ENCODE measurements at places on chromosomes 1 and 21.

DNA sequence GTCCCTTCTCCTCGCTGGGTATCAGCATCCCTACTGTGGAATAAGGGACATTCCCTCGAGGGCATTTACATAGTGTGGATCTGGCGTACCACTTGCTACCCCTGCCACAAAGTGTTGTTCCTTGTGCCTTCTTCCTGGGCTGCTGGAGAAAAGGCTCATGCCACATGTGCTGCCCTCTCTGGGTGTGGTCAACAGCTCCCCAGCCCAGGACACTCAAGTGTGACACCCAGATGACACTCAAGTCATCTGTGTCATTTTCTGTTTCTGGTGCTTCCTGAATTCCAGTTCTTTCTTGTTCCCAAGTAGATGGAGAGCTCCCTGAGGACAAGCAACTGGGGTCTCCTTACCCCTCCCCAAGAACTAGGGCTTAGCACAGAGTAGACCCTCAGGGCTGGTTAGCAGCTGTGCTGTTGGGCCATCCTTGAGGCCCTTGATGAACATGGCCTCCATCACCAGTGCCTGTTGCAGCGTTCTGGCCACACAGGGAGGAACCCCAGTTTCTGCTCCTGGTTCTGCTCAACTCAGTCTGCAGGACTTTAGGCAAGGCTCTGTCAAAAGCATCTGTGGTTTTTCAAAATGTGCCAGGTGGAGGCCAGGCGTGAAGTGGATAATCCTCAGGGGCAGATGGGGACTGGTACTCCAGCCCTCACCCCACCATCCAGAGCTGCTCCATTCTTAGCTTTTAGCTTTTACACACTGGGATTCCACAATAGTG is 49.0 kb upstream of the CLIC4 start:
- no peak for DNase-seq

DNA sequence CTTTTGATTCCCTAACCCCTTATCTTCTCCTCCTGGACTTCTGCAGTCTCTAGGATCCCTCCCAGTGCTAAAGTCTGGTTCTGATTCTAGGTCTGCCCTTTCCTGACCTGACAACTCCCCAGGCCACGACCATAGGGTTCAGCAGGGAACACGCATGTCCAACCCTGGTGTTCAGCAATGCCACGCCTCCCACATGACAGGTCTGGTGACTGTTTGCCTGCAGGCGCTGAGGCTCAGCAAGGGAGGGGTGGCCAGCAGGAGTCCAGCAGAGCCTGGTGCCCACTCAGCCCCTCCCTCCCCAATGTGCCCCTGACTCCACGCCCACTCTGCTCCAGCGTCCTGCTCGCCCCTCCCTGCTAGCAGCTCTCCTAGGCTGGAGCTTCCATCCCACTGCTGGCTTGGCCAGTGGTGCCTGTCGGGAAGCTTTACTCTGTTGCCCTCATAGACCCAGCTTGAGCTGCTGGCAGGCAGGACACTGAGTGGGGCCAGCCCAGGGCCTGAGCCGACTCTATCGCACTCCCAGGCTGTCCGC is 17.3 kb downstream of the SLC9A1 start:
- no peak for DNase-seq

DNA sequence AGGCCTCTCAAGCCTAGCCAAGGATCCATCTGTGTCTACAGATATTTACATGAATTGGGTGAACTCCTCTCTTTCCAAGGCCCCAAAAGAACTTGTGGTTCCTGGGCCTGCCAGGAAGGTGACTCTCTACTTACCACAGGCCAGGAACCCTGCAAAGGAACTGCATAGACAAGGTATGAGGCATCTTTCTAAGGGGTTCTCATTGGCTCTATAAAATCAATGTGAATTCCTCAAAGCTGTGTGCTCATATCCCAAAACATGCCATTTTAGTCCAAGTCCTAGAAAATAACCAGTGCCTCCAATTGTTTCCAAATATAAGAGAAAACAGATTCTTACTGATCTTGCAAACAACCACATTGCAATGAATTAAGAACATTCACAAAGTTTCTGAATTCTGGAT is 39.9 kb upstream of the RGL1 start:
- DNase-seq, result no peak

GRCh38 chr1:160755911-160756848 is 17.1 kb downstream of the SLAMF7 start:
- no peak for DNase-seq

DNA sequence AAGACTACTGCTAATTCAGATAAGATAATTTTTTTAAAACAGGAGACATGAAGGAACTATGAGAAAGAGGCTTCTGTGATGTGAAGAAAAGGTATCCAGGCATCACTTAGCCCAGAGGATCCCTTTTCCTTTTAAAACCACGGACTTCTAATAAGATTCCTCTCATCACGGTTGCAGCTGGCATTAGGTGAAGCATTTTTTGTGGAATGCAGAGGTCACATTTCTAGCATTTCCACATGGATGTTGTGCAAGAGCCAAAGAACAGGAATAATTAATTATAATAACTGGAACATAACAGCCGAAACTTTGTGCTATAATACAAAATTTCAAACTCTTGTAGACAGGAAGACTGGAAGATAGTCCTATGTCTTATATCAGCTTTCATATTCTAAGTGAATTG is 27.6 kb downstream of the CYP2J2 start:
- no peak for DNase-seq

DNA sequence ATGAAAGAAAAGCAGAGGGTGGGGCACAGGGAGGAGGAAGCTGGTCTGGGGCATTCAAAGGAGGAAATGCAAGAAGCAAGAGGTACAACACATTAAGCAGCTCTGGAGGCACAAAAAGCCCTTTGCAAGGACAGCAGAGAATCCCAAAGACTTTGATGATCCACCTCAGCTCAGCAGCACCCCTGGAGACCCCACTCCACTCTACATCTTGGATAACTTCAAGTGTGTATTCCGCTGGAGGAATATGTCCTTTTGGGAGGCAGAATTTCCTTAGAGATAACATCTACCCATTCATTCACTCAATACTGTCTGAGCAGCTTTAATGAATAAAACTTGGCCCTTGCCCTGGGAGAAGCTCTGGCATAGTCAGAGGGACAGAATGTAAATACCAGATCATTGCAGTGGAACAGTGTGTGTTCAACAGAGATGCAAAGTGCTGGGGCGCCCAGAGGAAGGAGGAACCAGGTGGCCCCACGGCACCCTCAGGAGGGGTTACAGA is 599.7 kb downstream of the KIF26B start:
- no peak for DNase-seq

DNA sequence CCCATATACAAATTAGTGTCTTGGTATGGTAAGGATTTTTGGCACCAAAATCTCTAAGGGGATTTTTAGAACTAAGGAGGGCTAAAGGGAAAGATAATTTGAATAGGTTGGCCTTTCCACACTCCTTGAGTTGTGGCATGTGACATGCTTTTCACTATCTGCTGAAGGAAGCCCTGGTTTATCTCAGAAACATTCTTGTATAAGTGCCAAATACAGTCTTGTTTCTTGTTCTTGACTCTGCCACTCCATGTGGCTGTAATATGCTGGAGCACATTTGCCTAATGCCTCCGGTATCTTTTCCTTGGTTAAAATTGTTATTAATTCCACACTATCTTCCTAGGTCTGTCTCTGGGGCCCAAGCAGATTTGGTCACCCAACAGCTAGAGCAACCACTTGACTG is 457.0 kb downstream of the USP25 start:
- no peak for DNase-seq

- no peak for DNase-seq
Observed at GRCh38 chr1:8166406-8166805, 140.3 kb upstream of the ERRFI1 start.
